ENCODE measurements at places on chromosomes 13 and 19.

DNA sequence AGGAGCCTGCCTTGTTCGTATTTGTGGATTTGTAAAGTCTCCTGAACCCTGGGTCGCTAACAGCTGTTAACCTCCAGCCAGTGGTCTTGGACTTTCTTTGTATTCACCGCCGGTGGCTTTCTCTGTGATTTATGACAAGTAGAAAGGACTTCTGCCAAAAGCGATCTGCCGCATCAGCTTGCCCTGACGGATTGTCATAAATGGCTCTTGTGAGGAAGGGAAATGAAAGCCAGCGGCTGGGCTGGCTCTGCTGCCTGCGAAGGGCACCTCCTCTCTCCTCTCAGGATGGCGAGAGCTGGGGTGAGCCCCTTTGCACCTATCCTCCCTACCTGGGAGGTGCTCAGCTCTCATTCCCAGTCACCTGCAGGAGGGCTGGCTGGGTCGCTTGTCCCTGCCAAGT is 25.6 kb downstream of the DHRS12 start:
- no peak for DNase-seq

GRCh38 chr13:51283371-51283770 is 56.1 kb upstream of the SERPINE3 start:
- DNase-seq, result no peak

GRCh38 chr13:95155093-95155492 is 146.2 kb downstream of the ABCC4 start:
- DNase-seq, result no peak

- DNase-seq, result no peak
These were observed 52.1 kb upstream of the USPL1 start for GRCh38 chr13:30565658-30566057.

GRCh38 chr13:112583592-112584277 is 4.2 kb downstream of the TUBGCP3 start:
- DNase-seq, result no peak

GRCh38 chr19:17125062-17125727 is 49.6 kb downstream of the MYO9B start:
- DNase-seq, result no peak

DNA sequence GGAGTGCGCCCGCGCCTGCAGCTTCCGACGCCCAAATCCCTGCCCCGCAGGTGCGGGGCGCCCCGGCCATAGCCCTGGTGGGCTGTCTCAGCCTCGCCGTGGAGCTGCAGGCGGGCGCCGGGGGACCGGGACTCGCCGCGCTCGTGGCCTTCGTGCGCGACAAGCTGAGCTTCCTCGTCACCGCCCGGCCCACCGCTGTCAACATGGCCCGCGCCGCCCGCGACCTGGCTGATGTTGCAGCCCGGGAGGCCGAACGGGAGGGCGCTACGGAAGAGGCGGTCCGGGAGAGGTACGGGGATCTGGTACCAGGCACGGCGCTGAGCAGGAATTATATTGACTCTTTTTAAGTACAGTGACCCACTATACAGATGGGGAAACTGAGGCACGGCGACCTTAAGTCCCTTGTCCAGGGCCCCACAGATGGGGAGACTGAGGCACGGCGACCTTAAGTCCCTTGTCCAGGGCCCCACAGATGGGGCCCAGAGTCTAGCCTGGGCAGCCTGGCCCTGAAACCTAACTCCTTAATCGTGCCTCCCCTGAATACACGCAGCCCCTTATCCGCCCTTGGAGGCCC is 586 bp downstream of the MRI1 start:
- DNase-seq, result no peak

DNA sequence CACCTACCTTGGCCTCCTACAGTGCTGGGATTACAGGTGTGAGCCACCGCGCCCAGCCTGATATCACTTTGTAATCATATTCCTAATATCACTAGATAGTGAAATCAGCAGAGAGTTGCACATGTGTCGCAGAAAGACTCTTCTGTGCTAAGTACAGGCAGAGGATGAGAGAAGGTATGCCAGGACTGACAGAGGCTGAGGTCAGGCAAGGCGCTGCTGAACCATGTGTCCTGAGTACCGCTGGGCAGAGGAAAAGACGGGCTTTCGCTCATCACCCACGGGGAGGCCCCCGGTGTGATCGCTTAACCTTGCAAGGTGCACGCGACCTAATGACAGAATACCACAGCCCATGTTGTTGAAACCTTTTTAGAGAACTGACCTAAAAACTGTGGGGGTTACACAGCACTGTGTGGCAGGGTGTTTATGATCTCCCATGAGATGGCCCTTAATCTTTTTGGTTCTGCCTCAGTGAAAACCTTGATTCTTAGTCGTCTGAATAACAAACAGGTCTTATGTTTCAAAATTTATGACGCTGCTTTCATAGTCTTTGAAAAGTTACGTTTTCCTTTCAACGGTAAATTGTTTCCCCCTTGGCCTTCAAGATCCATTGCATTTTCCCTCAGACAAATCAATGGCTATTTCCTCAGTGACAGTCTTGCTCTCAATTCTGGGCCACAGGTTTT is 12.2 kb downstream of the GJA3 start:
- no peak for DNase-seq

GRCh38 chr13:73228546-73228945 is 169.7 kb downstream of the KLF5 start:
- DNase-seq, result no peak

DNA sequence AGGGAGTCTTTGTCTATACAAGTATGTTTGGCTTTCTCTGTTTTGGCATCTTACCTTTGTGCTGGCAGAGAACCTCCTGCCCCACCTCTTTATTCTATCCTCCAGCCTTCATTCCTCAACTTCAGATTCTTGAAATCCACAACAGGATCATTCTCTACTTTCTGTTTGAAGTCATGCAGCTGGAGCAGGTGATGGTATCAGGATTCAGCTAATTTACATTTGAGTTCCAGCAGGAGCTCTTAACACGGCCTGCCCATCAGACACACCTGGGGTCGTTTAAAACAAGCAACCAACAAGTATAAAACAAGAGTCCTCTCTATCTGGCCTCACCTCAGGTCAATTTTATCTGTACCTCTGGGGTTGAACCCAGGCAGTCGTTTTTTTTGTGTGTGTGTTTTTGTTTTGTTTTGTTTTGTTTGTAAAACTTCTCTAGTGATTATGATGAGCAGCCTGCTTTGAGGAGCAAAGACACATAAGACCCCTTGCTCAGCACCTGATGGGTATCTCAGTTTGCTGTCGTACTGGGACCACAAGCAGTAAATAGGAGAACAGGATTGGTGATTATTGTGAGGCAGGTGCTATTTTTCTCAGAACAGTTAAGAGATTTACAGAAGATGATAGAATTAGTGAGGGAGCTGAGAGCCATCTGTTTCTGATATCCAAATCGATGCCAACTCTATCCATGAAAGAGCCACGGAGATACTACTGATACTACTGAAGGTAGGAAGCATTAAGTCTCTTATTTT is 78.4 kb downstream of the GPC6 start:
- no peak for DNase-seq

DNA sequence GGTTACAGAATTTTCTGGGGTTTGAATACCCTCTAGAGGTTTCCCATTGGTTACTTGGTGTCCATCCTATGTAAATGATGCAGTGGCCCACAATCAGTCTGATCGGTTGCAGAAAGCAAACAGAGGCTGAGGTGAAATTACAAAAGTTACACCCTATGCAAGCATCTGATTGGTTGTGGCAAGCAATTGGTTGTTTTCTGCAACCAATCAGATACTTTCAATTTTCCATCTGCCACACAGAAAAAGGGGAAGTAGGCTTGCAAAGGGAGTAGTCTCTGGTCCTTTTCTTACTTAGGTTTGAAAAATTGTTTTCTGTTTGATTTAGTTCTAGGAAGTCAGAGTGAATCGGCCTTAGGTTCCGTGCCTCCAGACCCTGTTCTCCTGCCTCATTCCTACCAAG is 93.1 kb downstream of the WTIP start:
- no peak for DNase-seq

- DNase-seq, result no peak
These were observed 38.4 kb downstream of the SMIM24 start for GRCh38 chr19:3441986-3442329.

- no peak for DNase-seq
These were observed 1968.9 kb downstream of the PCDH9 start for GRCh38 chr13:65260946-65261891.

DNA sequence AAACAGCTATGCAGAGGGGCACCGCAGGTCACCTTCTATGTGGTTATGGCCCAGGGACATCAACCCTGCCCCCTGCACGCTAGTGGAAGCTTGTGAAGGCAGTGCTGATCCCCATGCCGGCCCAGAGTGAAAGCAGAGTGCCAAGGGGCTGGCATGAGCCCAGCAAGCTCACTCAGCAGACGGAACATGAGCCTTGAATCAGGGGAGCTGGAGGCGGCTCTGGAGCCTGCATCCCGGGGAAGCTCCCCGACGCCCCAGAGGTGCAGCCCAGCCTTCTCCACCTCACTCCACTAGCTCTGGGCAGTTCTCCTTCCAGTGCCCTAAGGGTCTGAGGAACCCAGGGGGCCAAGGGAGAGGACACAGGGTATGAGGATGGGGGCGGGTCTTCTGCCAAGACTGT is 19.0 kb upstream of the ISYNA1 start:
- DNase-seq, result no peak

DNA sequence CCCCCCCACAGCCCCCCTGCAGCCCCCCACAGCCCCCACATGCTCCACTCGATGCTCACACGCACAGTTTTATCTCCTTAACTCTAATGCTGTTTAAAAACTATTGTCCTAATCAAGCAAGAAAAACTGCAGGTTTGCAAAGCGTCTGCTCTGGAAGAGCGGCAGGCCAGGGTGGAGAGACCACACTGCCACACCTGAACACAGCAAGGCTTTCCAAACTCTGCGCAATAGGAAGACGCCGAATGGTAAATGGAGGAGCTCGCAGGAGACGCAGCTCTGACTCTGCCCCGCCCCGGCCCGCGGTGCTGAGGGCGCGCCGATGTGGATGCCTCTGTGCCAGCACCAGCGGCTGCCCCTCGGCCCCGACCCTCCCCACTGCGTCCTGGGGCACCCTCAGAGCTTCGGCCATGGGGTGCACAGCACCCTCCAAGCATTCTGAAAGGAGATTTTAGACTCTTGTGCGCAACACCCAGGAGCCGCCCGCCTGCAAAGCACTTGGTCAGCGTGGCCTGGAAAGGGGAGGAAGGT is 32.4 kb downstream of the RASA3 start:
- DNase-seq, result no peak

GRCh38 chr13:32889986-32890565 is 126.1 kb upstream of the KL start:
- DNase-seq, result no peak

DNA sequence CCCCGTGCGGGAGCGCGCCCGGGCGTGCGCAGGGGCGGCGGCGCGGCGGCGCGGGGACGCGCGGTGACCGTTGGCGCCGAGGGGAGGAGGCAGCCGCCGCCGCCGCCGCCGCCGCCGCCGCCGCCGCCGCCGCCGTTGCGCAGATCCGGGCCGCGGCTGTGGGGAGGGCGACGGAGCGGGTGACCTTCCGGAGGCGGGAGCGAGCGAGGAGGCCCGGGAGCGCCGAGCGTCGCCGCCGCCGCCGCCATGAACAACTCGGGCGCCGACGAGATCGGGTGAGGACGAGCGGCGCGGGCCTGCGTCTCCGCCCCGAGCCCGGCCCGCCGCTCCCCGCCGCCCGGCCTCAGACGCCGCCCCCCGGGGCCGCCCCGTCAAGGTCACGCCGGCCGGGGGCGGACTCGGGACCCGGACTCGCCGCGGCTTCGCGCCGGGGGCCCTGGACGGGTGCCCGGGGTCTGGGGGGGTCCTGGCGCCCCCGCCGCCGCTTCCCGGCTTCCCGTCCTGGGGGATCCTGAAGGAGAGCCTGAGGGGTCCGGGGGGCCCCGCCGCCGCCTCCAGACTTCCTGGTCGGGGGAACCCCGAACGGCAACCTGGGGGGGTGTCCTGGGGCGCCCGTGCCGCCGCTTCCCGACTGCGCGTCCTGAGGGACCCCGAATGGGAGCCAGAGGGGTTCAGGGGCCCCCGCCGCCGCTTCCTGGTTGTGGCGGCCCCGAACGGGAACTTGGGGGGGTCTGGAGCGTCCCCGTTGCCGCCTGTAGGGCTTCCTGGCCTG is at the start of gene DAZAP1:
TSS of gene DAZAP1 (plus strand) at position 59 of the 772 bp plus-strand sequence. CDS start at position 247, 188 bp downstream.
- DNase-seq, result no peak

GRCh38 chr13:38180126-38180525 is 169.5 kb upstream of the UFM1 start:
- peak; percentile 7 for DNase-seq

- no peak for DNase-seq
These were observed 3.6 kb upstream of the A1BG start for GRCh38 chr19:58356766-58357480.
